ENCODE measurements at places on chromosomes 12 and 14.

GRCh38 chr12:87660291-87660690, 368.9 kb downstream of the C12orf50 start:
- H3K4me3 ChIP-seq = no peak overlapping the region
- no peak for DNase-seq
- no peak overlapping the region for H3K27ac ChIP-seq
- H3K27me3 ChIP-seq = no peaks in the 10 kb centered on the region
- H3K4me1 ChIP-seq = no peaks in the 10 kb centered on the region

- H3K27ac ChIP-seq = no peak overlapping the region
- no peaks in the 10 kb centered on the region for H3K4me1 ChIP-seq
- no peaks in the 10 kb centered on the region for H3K27me3 ChIP-seq
- DNase-seq = no peak
- H3K36me3 ChIP-seq = no peaks in the 10 kb centered on the region
- no peak overlapping the region for H3K4me3 ChIP-seq
Measured at GRCh38 chr14:49915085-49915484, 22.2 kb downstream of the ARF6 start.

DNA sequence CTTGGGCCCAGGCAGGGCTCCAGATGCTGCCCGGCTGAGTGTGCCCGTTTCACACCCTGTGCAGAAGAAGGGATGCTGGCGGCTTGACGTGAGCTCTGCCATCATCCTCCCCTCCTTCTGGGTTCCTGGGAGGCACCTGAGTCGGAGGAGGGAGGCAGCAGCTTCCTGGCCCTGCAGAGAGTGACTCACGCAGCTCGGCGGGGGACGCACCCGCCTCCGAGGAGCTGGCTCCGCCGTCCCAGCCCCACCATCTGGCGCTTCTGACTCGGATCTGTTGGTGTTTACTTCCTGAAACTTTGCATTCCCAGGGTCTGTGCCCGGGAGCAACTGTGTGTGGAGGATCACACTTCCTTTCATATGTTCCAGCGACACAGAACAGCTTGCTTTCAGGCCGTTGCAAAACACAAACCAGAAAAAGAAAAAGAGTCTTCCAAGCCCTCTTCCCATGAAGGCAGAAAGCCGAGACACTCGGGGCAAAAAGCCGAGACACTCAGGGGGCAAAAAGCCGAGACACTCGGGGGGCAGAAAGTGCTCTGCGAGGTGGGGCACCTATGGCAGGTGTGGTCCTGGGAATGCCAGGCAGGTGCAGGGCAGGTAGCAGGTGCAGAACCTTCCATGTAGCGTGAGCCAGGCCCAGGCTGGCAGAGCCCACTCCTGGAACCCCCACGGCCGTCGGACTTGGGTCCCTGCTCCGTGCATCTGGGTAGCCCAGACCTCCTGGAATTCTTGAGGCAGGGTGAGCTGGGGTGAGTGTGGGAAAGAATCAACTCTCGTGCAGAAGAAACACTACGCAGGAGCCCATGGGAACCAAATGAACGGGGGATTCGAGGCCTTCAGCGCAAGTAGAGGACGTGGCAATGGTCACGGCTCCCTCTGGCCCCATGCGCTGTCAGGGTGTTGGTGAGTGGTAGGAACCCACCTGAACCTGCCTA, 27.6 kb upstream of the GALNT9 start:
- DNase-seq = peak; percentile 87
- peaks cover 14% of the 10 kb centered on the region for H3K27me3 ChIP-seq
- no peaks in the 10 kb centered on the region for H3K4me1 ChIP-seq
- H3K27ac ChIP-seq = no peak overlapping the region
- no peaks in the 10 kb centered on the region for H3K36me3 ChIP-seq

DNA sequence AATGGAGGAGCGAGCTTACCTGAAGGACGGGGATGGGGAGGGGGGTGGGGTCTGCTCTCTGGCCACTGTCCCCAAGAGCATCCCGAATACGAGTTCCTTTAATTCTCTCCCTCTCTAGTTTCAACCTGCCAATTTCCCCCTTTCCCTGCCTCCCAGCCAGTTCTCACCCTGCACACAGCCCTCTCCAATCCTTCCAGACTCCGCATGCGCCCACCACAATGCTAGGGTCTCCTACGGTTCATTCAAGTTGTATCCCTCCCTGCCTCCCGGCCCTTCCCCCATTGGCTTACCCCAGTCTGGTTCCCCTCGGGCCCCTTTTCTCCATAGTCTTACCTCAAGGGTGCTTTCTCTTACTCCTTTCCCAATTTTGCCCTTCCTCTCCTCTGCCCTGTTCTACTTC, 708 bp upstream of the IGFBP6 start:
- peak; percentile 65 for DNase-seq
- peaks cover 28% of the 10 kb centered on the region for H3K4me1 ChIP-seq
- no peaks in the 10 kb centered on the region for H3K27me3 ChIP-seq
- peak overlapping the region; percentile 60 for H3K4me3 ChIP-seq
- peak overlapping the region; percentile 83 for H3K27ac ChIP-seq

- no peaks in the 10 kb centered on the region for H3K4me1 ChIP-seq
- H3K4me3 ChIP-seq = no peak overlapping the region
- no peak for DNase-seq
- no peak overlapping the region for H3K27ac ChIP-seq
- no peaks in the 10 kb centered on the region for H3K36me3 ChIP-seq
- H3K27me3 ChIP-seq = no peaks in the 10 kb centered on the region
Measured at GRCh38 chr12:116093915-116094314, 183.6 kb downstream of the MED13L start.

GRCh38 chr14:104876251-104876699, 11.2 kb downstream of the CEP170B start:
- no peaks in the 10 kb centered on the region for H3K4me1 ChIP-seq
- H3K4me3 ChIP-seq = no peak overlapping the region
- H3K27ac ChIP-seq = no peak overlapping the region
- H3K27me3 ChIP-seq = no peaks in the 10 kb centered on the region
- H3K36me3 ChIP-seq = peaks cover 10% of the 10 kb centered on the region

GRCh38 chr12:30458453-30458852, 237.2 kb downstream of the IPO8 start:
- no peak overlapping the region for H3K27ac ChIP-seq
- no peaks in the 10 kb centered on the region for H3K36me3 ChIP-seq
- no peak for DNase-seq
- no peaks in the 10 kb centered on the region for H3K4me1 ChIP-seq
- H3K4me3 ChIP-seq = no peak overlapping the region

DNA sequence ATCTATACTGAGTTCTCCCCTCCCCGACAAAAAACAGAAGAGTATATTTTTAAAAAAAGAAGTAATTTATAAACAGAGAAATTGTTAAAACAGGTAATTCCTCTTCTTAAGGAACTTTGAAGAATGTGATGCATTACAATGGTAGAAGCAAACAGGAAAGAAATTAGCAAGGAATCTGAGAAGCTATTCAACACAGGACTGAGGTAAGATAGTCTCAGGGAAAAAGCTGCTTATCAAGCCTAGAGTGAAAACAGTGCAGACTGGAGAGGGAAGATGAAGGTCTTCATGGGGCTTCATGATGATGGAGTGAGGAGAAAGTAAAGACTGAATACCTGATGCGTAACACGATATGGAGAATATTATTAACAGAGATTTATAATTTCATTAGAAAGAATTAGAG, 880.0 kb downstream of the SLC16A7 start:
- DNase-seq = no peak
- no peaks in the 10 kb centered on the region for H3K4me1 ChIP-seq
- no peak overlapping the region for H3K27ac ChIP-seq
- H3K27me3 ChIP-seq = no peaks in the 10 kb centered on the region
- no peak overlapping the region for H3K4me3 ChIP-seq
- no peaks in the 10 kb centered on the region for H3K36me3 ChIP-seq

GRCh38 chr14:99950181-99950580, 115.0 kb upstream of the EVL start:
- H3K36me3 ChIP-seq = no peaks in the 10 kb centered on the region
- no peaks in the 10 kb centered on the region for H3K27me3 ChIP-seq
- peaks cover 31% of the 10 kb centered on the region for H3K4me1 ChIP-seq

- no peaks in the 10 kb centered on the region for H3K36me3 ChIP-seq
- no peak overlapping the region for H3K27ac ChIP-seq
- DNase-seq = no peak
- peaks cover 25% of the 10 kb centered on the region for H3K4me1 ChIP-seq
Measured at GRCh38 chr12:69468237-69469026, 1.8 kb upstream of the FRS2 start.

Measured in sigmoid colon (tissue), 7 donors.